ENCODE measurements at places on chromosomes 3 and 15.
A peak's percentile ranks its signal among the peaks of the same experiment; 100 is the strongest.

GRCh38 chr3:143951351-143951971 lies 20.2 kb upstream of the DIPK2A start:
- peak; percentile 17 for DNase-seq

- DNase-seq: no peak
Observed at GRCh38 chr3:157131861-157132260, 28.1 kb downstream of the CCNL1 start.

DNA sequence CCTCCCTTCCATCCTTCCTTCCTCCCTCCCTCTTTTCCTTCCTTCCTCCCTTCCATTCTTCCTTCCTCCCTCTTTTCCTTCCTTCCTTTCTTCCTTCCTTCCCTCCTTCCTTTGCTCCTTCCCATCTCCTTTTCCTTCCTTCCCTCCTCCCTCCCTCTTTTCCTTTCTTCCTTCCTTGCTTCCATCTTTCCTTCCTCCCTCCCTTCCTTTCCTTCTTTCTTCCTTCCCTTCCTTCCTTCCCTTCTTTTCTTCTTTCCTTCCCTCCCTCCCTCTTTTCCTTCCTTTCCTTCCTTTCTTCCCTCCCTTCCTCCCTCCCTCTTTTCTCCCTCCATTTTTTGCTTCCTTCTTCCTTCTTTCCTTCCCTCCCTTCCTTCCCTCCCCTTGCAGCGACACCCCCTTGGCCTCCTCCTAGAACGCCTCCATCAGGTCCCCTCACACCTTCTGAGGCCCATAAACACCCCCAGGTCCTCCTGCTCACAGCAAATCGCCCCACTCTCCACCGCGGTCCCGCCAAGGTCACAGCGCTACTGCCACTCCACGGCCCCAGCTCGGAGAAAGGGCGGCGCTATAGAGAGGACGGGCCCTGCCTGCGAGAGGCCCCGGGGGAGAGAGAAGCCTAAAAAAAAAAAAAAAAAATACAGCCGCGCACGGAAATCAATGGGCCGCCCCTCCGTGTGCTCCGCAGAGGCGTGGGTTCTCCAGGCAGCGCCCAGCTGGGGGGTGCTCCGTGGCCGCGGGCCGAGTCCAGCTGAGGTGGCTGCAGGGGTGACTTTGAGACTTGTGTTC lies 328.2 kb downstream of the OCA2 start:
- DNase-seq: no peak

DNA sequence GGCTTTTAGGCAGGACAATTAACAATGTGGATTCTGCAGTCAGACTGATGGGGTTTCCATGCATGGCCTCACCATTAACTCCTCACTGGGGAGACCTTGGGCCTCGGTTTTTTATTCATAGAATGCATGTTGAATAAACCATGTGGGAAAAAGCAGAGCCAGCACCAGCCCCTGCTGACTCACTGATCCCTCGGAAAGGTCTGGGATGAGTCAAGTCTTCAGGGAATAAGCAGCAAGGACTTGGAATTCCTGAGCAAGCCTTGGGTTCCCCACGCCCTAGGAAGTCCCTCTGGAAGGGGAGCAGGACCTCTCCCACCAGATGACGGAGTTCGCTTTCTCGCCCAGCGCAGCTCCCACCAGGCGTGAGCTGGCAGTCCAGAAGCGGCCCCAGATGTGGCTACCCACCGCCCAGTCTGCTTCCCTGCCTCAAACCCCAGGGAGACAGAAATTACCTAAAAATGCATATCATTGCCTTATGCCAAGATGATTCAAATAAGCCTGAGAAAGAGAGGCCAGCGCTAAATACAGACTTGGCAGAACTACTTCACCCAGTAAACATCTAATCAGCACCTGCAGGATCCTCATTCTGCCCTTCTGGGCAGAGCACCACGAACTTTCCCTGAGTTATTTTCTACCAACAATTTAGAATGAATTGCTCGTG lies 45.4 kb downstream of the BTD start:
- peak; percentile 97 for DNase-seq

- no peak for DNase-seq
Observed at GRCh38 chr15:66574596-66574950, 8.8 kb upstream of the LCTL start.

- DNase-seq: no peak
Observed at GRCh38 chr15:75215107-75216004, 13.7 kb downstream of the C15orf39 start.

DNA sequence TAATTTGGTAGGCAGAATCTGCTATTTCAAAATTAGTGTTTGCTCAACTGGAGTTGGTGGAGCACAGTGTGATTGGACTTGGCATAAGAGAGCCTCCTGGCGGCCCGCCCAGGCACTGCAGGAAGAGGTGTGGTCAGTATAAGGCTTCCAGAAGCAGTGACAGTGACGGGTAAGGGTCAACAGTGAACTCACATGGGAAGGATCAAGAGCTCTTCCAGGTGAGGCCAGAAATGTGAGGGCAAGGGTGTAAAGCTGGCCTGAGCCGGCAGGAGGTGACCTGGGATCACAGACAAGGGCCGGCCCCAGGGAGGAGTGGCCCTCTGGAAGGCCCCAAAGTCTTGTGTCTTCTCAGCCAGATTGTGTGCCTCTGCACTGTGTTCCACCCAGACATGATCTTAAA lies 93.2 kb upstream of the RNF7 start:
- DNase-seq: peak; percentile 21

Data from fibroblast of skin of left quadriceps (primary cell).